ENCODE measurements at places on chromosomes 1 and 21. TPM values are rescaled to one million over a fixed set of nuclear protein-coding genes. Genes with fewer than 3 reads are reported as not detected.

PDE9A gene
- total RNA-seq, result 1.2 TPM

LCA5L gene
- total RNA-seq, result 1.8 TPM

SDC3 gene
- 8.7 TPM for total RNA-seq

MARK1 gene
- total RNA-seq, result 0.32 TPM

LGR6 gene
- 0.77 TPM for total RNA-seq

BACE2 gene
- 23.1 TPM for total RNA-seq

LCE2C gene
- total RNA-seq, result not detected

MATN1 gene
- total RNA-seq, result 0.10 TPM

MCOLN3 gene
- 3.9 TPM for total RNA-seq

ST6GALNAC3 gene
- total RNA-seq, result 0.70 TPM

CENPF gene
- total RNA-seq, result 68.0 TPM

SLAMF9 gene
- 0.68 TPM for total RNA-seq

ZNF683 gene
- not detected for total RNA-seq

MTARC2 gene
- total RNA-seq, result 8.8 TPM

S100A16 gene
- total RNA-seq, result 581 TPM

NLRP3 gene
- not detected for total RNA-seq

KRTAP10-9 gene
- total RNA-seq, result not detected

CLDN8 gene
- not detected for total RNA-seq

C1orf87 gene
- not detected for total RNA-seq

TMEM53 gene
- total RNA-seq, result 8.9 TPM

FCRL2 gene
- not detected for total RNA-seq

DNAH14 gene
- total RNA-seq, result 15.3 TPM

CAPN8 gene
- total RNA-seq, result 1.8 TPM

ZNF593OS gene
- total RNA-seq, result 0.25 TPM

IGSF3 gene
- total RNA-seq, result 17.9 TPM

PLA2G2C gene
- not detected for total RNA-seq

HLCS gene
- total RNA-seq, result 4.9 TPM

HENMT1 gene
- total RNA-seq, result 4.4 TPM

CYP2J2 gene
- not detected for total RNA-seq

MAP3K7CL gene
- 2.0 TPM for total RNA-seq

RBM11 gene
- not detected for total RNA-seq

DNTTIP2 gene
- 43.5 TPM for total RNA-seq

OR14K1 gene
- not detected for total RNA-seq

S100A1 gene
- 1.0 TPM for total RNA-seq

IKBKE gene
- total RNA-seq, result 6.7 TPM
